ENCODE measurements at places on chromosomes 1 and 21.
A peak's percentile ranks its signal among the peaks of the same experiment; 100 is the strongest.

DNA sequence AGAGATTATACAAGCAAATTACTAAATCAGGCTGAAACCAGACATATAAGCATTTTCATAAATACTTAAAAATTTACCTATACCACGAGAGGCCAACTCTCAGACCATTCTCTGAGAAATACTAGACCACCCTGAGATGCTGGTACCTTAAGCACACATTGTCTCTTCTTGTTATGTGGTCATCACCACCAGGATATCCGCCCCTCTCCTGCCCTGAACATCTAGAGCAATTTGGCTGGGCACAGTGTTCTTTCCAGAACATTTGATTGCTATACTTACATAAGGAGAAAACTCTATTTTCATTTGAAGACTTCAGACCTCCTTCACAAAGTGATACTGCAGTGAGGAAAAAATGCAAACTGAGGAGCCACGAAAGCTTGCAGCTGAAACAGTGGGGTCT, 36.2 kb upstream of the DUSP10 start:
- no peak for DNase-seq

- DNase-seq, result no peak
These were observed 85.3 kb downstream of the PSMG1 start for GRCh38 chr21:39097981-39098380.

DNA sequence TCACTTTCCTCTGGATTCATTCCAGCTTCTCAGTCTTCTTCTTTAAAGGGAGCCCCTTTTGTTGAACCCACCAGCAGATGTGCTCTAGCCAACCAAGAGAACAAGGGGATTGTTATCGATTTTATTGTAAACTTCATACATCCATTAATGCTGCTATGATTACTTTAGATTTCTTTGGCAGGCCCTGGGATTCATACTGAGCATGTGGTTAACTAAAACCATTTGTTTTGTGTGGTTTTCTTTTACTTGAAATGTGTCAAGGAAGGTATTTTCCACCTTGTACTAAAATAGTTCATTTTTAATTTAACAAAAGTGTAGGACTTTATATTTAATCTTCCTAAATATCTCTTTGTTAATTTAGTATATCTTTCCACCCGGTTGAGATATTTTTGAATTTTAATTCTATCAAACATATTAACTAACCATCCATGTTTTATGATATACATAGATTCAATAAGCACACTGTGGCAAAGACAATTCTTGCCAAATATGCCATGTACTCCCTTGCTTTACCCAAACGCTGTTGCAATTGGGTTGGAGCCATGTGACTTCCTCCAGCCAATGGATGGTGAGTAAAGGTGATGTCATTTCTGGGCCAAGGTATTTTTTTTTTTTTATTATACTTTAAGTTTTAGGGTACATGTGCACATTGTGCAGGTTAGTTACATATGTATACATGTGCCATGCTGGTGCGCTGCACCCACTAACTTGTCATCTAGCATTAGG, 74.2 kb upstream of the LRRC8D start:
- DNase-seq, result no peak

DNA sequence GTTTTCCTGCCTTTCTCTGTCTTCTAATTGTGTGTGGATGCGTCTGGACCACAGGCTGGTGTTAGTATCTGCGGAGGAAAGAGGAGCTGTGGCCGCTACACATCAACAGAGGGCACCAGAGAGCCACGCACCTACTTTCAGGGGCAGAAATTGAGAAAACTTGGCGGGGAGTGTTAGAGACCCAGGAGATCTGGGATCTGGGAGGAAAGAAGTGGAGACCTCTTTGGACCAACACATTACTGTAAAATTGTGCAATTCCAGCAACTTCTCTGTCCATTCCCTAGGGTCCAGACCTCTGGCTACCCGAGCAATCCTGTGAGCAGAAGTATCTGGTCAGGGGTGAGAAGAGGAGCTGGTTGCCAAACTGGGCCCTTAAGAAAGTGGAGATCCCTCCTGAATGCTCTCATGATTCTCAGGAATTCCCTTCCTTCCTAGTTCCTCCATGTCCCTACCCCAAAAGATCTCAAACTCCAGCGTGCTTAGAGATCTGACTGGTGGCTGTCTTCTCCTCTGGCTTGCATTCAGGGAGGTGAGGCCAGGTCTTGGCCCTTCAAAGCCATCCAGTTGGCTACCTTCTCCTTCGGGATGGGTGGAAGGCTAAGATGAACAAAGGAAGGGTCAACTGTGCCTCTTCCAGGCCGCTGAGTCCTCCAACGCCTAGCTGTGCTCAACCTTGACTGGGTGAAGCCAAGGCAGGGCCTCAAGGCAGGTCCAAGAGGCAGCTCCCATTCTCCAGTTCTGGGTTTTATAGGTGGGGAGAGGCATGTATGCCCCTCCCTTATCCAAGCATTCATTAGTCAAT, 1.2 kb upstream of the KIRREL1 start:
- peak; percentile 47 for DNase-seq

- no peak for DNase-seq
These were observed 179.7 kb upstream of the C1orf174 start for GRCh38 chr1:4079815-4080214.

GRCh38 chr1:239247285-239247684, 139.1 kb upstream of the CHRM3 start:
- DNase-seq, result no peak

DNA sequence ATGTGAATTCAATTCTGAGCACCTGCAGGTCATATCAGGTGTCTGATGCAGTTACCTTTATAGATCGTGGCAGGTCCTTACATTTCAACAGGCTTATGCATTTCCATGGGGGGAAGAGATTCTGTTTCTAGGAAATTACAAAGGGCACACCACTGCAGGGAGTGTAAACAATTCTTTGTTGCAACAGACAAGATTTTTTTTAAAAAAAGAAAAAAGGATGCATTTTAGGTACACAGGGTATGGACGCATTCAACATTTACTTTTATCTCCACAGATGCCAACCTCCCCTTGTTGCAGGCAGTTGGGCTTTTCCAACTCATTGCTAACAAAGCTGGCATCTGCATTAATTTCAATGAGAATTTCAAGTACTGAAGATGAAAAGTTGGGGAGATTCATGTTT, 13.5 kb upstream of the TEKT2 start:
- DNase-seq, result no peak

GRCh38 chr1:87523466-87523865, 194.8 kb downstream of the LMO4 start:
- no peak for DNase-seq

DNA sequence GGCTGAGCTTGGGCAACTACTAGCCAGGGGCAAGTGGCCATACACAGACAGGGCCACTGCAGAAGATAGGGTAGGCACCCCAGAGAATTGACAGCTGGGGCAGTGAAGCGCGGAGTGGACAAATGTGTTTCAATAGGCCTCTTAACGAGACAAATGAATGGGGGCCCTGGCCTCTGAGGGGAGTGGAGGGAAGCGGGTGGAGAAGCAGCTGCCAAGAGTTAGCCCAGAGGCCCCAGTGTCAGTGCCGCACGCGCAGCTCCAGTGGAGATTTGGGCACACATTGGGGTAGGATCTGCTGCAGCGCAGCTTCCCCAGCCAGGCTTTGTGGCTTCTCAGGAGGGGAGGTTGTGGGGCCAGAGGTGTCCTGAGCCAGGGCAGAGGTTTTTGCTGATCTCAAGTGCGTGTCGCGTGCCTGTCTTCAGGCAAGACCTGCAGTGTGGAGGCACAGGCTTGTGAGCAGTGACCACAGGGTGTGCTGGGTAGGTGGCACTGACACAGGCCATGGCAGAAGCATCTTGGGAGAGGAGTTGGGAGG, 16.9 kb downstream of the PTPRF start:
- peak; percentile 87 for DNase-seq

All from globus pallidus (tissue), 1 donor.